Endothelial cell (in vitro differentiated cells): ENCODE measurements at places on chromosomes 5 and 9.

DNA sequence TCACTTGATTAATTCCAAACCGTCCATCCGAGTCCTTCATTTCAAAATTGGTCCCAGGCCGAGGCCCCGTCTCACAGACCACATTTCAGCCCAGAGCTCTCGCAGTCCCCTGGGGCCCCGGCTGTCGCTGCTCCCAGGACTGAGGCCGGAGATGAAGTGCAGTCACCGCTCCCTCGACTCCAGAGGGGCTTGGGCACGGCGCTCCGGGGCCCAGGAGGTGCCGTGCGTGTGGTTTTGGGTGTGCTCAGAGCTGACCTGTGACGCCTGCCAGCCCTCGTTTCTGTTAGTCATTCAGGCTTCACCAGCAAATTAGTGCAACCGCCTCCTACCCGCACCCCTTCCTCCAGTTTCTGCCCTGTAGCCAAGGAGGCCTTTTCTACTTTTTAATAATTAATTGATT lies 48.7 kb upstream of the PHYKPL start:
- DNase-seq = no peak

DNA sequence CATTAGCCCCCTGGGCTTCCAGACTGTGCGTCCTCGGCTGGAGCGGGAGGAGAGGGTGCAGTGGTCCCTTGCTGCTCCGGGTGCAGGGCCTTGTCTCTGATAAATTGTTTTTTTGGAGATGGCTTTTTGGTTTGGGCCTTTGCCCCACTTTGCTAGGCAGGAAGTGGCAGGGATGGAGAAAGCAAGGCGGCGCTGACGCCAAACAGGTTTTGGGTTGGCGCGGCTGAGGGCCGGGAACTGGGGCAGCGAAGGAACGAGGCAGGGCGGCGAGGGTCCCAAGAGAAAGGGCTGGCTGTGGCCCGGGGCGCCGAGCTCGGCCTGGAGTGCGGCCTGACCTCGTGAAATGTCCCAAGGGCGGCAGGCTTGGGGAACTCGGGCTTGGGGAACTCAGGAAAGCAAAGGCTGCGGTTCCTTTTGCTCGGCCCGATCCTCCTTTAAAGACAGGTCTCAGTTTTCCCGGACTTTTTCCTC lies 4.1 kb downstream of the LHX2 start:
- DNase-seq = no peak

- no peak for DNase-seq
Observed at GRCh38 chr5:144219869-144220268, 49.2 kb downstream of the KCTD16 start.

- DNase-seq = no peak
Observed at GRCh38 chr9:89097219-89097618, 81.4 kb downstream of the SHC3 start.

GRCh38 chr9:112033237-112034215 lies 136.9 kb downstream of the UGCG start:
- no peak for DNase-seq
